ENCODE measurements at places on chromosomes 7 and 10.

DNA sequence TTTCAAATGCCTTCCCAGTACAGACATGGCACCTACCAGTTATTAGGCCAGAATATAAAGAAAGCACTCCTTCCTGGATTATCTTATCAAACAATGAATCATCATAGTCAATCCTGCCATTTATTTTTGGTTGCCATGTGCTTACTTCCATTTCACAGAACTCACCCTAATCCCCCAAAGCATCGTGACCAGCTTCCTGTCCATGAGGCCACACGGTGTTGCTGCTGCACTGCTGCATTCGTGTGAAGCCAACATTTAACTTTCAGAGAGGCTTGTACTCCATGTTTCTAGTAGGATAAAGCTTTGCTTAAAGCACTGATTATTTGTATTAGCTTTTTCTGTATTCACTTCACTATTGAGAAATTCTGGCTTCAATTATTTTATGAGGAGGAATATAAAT, 14.4 kb downstream of the COL28A1 start:
- DNase-seq, result no peak

- DNase-seq, result no peak
These were observed 47.7 kb downstream of the EMX2 start for GRCh38 chr10:117590101-117590875.

DNA sequence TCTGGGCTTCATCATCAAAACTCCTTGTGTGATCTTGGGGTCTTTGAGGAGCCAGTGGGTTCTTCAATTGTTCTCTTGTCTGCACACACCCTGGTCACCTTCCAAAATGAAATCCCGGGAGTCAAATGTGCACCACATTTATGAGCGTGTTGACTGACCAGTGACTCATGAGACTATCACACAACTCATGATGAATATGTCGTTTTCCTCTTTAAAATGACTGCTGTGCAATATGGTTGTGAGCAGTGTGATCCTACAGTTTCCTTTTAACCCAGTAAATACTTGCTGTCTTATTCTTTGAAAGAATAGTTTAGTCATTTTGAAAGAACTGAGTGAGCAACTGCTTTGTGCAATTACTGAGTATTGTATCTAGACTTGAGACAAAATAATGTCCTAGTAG, 149.2 kb downstream of the DYNC1I1 start:
- no peak for DNase-seq

- no peak for DNase-seq
These were observed 129.8 kb downstream of the EGFR start for GRCh38 chr7:55148571-55148970.

DNA sequence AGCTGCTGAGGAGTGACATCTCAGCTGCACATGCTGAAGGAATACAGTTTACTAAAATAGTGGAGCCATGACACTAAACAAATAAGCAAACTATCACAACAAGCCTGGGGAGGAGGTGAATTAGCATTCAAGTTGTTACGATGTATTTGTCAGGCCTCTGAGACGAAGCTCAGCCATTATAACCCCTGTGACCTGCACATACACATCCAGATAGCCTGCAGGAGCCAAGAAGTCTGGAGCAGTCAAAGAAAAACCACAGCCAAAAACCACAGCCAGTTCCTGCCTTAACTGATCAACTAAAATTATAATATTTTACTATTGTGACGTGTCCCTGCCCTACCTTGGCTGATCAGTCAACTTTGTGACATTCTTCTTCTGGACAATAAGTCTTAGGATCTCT, 68.6 kb downstream of the NSUN6 start:
- DNase-seq, result no peak

DNA sequence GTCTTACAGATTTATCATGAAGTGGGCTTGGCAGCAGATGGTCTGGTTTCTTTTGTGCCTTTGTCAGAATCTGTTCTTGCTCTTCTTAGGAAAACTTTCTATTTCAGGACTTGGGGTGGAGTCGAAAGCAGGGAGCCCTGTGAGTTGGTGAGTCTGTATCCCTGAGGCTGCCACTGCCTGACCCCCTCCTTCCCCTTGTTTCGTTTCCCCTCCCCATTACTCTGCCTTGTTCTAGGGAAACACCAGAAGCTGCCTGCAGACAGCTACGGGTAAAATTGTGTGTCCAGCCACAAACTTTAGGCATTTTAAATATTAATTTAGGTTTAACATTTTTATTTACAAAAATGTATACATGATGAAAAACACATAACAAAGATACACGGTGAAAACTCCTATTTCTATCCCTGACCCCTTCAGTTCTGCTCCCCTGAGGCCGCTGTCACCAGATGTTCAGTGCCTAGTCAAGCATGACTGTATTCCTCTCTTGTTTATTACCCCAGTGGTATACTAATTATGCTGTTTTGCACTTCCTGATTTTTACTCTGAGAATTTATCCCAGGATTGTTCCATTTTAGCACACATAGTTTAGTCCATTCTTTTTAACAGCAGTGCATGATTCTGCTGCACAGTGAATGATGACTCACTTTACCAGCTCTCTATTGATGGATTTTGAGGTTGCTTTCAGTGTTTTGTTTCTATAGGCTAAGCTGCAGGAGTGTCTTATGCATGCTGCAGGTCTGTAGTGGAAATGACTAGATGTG, 9.1 kb downstream of the TSPAN14 start:
- DNase-seq, result no peak

DNA sequence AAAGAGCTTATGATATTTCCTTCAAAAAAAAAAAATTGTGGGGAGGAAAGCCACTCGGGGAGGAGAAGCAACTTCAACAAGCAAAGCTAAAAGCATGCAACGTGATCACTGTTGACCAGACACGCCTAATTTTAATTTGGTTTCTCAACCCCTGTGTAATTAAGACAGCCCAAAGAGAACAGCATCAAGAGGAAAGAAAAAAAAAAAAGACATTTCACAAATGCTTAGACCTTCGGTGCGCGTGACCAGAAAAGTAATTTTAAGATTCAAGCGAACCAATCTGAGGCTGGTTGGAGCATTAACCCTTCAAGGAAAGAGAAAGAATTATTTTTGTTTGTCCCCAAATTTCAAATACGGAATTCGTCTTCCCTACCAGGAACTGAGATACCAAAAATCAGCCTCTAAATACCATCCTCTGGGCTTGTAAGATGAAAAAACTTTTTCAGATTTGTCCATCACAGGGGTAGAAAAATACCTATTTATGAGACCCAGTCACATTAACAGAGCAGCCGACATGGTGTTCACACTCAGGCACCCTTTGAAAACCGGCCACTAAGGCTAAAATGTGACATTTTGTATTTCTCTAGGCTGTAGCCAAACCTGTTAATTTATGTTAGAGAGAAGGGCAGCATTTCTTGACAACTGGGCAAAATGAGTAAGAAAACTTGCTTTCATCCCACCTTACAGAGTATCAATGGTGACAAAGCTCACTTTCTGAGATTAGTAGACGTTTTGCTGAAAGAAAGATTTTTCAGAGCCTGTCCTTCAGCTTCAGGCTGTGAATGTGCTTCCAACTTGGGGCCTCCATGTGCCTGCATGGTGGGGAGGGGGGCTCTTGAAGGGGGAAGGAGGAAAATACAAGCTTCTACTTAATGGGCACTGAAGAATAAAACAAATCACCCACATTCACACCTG, 179.9 kb upstream of the KLF14 start:
- peak; percentile 57 for DNase-seq

DNA sequence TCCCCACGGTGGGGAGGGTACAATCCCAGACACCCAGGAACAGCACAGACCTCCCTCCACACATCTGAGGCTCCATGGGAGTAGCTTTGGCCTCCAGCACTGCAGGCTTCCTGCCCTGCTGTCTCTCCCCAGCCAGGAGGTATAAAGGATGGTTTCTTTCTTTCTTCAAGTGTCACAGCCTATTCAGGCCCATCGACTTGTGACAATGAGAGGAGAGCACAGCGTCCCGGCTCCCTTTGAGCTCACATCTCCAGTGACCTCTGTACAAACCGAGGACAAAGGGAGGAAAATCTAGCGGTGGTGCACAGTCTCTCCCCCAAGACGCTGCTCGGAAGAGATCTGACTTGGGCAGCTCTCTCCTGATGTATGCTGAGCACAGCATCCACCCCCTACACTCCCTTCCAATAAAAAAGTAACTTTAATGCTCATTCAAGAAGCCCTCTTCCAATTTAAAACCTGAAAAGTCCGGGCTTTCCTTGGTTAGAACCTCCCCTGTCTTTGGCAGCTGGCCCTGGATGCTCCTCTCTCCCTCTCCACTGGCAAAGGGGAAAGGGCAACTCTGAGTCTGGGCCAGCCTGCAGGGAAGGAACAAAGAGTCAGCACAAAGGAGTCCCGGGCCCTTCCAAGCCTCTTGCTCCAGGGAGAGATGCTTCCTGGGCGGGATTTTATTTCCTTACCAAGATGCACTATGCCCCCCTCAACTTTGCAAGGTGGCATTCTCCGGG, 18.0 kb downstream of the CHST15 start:
- DNase-seq, result no peak

- no peak for DNase-seq
These were observed 670.2 kb upstream of the MKI67 start for GRCh38 chr10:128796396-128796912.

GRCh38 chr7:18940593-18941134, 176.8 kb downstream of the TWIST1 start:
- DNase-seq, result no peak

DNA sequence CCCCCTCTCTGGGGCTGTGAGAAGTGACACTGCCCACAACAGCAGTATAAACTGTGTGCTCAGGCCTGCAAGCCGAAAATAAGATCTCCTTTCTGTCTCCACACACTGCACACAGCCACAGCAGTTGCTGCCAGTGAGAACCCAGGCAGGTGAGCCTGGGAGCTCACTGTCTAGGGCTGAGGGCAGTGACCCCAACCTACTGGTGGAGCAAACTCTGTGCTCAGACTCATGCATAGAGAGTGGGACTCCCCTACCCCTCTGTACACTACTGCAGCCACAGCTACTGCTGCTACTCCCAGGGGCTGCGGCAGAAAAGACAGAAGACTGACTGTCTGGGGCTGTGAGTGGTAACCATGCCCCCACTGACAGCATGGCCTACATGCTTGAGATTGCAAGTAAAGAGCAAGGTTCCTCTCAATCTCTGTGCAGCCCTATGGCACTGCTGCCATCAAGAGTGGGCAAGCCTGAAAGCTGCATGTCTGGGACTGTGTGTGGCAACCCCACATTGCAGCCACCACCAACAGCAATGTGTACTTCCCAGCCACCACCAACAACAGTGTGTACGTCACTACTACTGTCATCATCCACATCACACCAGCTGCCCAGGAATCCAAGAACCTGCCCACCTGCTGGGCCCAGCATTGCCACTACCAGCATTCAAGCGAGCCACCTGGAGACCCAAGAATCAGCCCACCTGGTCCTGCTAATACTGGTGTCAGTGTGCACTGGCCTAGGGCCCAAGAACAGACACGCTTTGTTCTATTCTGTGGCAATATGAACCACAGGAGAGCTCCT, 226.1 kb downstream of the XPNPEP1 start:
- DNase-seq, result no peak

DNA sequence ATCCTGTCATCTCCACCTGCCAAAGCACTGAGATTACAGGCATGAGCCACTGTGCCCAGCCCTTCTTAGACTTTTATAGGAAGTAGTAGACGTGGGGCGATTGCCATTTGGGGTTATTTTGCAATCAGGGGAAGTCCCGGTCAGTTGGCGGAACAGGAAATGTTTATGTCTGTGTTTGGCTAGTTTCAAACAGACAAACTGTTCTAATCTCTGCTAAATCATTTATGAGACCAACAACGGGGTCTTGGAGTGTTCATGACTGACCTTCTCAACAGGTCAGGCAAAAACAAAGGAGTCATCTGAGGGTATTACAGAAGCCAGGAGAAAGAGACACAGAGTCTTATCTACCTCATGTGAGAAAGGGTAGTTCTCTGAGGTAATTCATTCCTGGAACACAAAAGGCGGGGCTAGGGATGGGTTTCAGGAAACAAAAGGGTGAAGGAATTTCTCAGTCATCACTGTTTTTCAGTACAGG, 6.6 kb upstream of the TPK1 start:
- no peak for DNase-seq

DNA sequence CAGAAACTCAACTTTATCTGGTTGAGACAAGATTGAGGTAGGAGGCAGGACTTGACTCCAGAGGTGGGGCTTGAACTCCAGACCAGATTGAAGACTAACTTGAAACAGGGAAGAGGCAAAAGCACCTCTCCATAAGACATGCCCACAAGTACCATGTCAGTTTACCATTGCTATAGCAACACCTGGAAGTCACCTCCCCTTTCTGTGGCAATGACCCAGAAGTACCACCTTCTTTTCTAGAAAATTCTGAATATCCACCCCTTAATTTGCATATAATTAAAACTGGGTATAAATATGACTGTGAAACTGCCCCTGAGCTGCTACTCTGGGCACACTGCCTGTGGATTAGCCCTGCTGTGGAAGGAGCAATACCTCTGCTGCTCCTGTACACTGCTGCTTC, 4.9 kb upstream of the TOMM7 start:
- DNase-seq, result no peak

GRCh38 chr10:60517805-60518204, 128.1 kb upstream of the ANK3 start:
- no peak for DNase-seq

DNA sequence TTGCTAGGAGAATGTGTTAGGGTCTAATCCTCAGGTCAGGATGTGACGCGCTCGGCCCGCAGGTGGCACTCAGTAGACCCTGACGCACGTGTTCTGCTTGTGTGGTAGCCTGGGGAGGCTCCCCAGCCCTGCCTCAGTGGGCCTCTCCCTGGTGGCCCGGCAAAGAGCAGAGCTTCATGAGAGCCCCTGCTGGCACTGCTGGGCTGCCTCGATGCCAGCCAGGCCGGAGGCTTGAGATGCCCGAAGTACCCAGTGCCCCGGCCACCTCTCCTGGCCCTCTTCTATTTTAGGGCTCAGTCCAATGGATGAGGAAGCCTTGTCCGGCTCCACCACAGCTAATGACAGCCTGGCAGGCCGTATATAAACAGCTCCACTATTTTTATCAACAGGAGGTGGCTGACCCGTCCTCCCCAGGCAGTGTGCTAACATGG, 42.0 kb downstream of the PRF1 start:
- no peak for DNase-seq

- DNase-seq, result no peak
These were observed 1.1 kb downstream of the BAZ1B start for GRCh38 chr7:73520673-73521635.

Data from activated CD8-positive, alpha-beta memory T cell treated with anti-CD3 and anti-CD28 coated beads for 24 hours (primary cell).